Activated T-helper 1 cell treated with anti-CD3 and anti-CD28 coated beads, Interleukin-12 subunit alpha, Interleukin-12 subunit beta, Interleukin-2, Interleukin-4 antibody, amounts not matched to agents 30 ng/mL and 10 ng/mL and 1 ng/mL, durations not matched to agents 14 hours and 24 hours and 36 hours (primary cell): ENCODE measurements at places on chromosomes 16 and 17.

- DNase-seq = no peak
These were observed 9.5 kb downstream of the MBTD1 start for GRCh38 chr17:51250314-51250840.

GRCh38 chr17:83122834-83123233 is 43.4 kb downstream of the METRNL start:
- DNase-seq = no peak

DNA sequence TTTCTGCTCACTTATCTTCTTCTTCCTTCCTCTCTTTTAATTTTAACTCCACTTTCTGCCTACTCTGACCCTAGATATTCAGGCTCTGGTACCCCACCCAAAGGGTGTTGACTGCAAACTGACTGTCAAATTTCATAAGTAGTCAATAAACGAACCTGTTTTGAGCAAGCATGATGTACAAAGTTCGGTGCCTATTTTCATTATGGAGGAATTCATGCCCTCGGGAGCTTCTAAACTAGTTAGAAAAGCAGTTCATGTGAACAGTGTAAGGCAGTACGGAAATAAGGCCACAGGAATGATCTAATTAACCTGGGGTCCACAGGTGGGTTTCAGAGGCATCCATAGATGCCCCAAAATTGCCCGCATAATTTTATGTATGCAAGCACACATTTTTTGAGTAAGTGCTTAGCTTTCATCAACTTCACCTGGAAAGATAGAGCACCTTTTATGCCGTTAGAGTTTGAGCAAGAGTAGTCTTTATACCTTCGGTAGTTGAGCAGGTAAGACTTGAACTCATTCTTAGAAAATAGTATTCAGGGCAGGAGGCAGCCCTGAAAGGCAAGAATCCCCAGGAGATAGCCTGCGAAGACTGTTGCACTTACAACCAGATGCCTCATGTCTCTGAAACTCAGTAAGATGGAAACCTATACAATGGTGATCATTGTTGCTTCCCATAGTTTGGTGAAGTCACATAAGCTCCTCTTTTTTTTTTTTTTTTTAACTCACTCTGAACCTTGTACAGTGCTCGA is 36.6 kb upstream of the TBX2 start:
- no peak for DNase-seq

GRCh38 chr16:74305978-74306784 is 9.6 kb downstream of the PSMD7 start:
- DNase-seq = no peak

DNA sequence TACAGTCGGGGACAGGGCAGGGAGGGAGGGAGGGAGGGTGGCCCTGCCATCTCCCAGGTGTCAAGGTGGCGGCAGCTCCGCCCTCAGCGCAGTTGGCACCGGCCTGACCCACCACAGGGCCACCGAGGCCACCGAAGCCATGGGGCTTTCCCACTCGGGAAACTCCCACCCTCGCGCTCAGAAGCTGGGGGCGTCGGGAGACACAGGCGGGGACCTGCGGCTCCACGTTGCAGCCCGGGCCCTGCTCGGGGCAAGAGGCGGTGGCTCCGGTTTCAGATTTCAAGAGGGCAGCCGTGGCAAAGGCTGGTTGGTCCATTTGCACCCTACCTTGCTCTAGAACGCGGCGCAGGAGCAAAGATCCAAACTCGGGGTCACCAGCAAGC is 544 bp downstream of the CYB561 start:
- DNase-seq = peak; percentile 24

DNA sequence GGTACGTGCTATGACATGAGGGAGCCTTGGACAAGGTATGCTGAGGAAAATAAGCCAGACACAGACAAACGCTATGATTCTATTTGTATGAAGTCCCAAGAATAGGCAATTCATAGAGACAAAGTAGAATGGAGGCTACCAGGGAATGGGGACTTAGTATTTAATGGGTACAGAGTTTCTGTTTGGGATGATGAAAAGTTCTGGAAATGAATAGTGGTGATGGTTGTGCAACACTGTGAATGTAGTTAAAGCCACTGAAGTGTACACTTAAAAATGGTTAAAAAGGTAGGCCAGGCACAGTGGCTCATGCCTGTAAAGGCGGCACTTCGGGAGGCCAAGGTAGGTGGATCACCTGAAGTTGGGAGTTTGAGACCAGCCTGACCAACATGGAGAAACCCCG is 3.3 kb downstream of the PRPSAP1 start:
- no peak for DNase-seq

DNA sequence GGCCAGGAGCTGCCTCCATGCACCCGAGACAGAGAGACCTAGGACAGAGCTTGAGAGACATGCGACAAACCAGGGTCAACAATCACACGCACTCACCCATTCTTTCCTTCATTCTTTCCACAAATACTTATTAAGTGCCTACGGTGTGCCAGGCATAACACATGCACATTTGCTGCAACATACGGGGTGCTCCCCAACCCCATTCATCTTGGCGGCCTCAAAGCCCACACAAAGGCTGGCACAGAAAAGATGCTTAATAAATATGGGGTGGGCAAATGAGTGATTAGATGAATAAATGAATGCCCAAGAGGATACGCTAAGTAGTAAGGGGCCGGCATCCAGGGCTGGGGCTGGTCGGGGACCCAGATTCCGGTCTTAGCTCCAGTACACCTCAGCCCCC is 117.9 kb downstream of the ZNF423 start:
- DNase-seq = no peak

DNA sequence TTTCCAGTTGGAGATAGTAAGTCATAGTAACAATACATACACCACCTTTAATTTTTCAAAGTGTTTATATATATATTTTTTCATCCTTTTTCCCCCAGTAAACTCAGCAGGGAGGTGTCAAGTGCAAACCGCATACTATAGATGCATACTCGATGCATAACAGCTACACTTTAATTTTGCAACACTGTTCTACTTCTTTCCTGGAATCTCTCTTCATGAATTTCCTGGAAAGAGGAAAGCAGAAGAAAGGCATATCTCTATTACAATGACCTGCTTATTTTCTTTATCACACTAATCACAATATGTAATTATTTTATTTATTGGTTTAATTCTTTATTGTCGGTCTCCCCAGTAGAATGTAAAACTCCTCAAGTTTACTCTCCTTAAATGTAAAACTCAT is 140.0 kb downstream of the SNX11 start:
- no peak for DNase-seq

- no peak for DNase-seq
These were observed 3.7 kb upstream of the HCRT start for GRCh38 chr17:42188749-42189650.

DNA sequence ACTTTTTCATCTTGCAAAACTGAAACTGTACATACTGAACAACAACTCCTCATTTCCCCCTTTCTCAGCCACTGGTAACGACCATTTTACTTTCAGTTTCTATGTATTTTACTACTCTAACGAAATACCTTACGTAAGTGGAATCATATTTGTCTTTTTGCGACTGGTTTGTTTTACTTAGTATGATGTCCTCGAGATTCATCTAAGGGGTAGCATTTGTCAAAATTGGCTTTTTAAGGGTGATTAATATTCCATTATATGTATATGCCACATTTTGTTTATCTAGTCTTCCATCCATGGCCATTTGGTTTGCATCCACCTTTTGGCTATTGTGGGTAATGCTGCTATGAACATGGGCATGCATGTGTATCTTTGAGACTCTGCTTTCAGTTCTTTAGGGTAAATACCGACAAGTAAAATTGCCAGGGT is 10.4 kb downstream of the KPNB1 start:
- DNase-seq = no peak
